NCI-H1417 treated with DMSO at 0.1 percent for 48 hours (cell line): ENCODE measurements at places on chromosomes 7 and 10.

DNA sequence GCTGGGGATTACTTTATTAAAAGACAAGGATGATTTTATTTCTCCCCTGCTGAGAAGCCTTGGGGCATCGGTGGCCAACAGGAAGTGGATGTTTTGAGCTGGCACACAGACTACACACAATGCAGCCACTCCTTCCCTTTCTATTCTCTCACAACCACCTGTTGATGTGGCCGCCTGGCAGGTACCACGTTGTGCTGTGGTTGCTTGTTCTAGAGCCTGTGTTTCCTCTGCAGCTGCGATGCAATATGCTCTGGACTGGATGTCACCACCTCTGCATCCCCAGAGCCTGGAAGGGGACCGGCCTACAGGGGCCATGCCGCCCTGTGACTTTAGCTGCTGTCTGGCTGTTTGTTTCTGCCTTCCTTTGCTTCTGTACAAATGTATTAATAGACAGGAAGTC lies 195.7 kb upstream of the CELF2 start:
- no peak for DNase-seq

- DNase-seq: peak; percentile 80
Observed at GRCh38 chr7:93228302-93228701, 2.0 kb upstream of the HEPACAM2 start.

DNA sequence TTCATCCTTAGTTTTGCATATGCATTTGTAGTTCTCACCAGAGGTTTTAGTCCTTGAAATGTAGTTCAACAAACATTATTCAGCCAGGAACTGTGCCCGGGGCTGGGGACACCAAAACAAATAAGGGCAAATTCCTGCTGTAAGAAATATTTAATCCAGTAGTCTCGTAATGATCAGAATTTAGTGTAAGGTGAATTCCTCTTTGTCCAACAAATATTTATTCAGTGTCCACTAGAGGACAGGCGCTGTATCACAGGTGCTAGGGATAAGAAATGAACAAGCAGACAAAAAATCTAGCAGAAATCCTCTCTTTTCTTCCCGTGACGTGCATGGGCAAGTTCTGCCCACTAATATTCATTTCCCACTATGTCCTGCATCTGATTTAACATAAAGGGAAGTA lies 17.6 kb downstream of the LGI1 start:
- no peak for DNase-seq

GRCh38 chr7:36871863-36872262 lies 147.6 kb upstream of the AOAH start:
- DNase-seq: no peak

DNA sequence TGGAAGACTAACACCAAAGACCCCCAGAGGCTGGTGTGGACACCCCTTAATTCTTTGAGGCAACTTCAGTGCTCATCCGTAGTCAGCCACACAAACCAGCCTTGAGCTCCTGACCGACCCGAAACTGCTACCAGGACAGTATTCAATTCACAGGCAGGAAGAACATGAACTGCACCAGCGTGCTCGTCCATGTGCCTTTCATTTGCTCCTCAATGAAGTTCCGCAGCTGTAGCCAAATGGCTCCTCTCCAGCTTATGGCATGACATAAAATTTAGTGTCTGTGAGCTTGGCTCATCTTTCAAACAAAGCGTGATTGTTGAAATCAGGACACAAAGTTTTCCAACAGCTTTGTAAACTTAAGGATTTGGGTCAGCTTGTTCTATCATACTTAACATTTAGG lies 144.1 kb upstream of the FAM171A1 start:
- no peak for DNase-seq

- DNase-seq: no peak
Observed at GRCh38 chr7:107364787-107365186, 105.1 kb upstream of the GPR22 start.
